ENCODE measurements at places on chromosomes 3 and 15.
A peak's percentile ranks its signal among the peaks of the same experiment; 100 is the strongest.

GRCh38 chr3:147816752-147817151 is 407.6 kb downstream of the ZIC1 start:
- DNase-seq = peak; percentile 9

DNA sequence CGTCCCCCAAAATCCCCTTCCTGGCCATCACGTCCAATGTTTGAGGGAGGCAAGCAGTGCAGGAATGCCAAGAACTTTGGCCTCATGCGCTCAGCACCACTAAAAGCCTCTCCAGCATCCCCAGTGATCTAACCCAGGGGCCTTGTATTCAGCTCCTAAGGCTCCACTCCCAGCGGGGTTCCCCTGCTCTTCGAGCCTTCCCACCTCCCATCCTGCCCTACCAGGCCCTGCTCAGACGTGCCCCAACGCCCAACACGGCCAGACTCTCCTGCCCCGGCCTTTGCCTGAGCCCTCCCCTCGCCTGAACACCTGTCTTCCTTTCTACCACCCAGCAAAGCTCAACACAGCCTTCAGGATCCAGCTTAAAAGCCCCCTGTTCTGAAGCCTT is 30.5 kb downstream of the PLXND1 start:
- DNase-seq = no peak

DNA sequence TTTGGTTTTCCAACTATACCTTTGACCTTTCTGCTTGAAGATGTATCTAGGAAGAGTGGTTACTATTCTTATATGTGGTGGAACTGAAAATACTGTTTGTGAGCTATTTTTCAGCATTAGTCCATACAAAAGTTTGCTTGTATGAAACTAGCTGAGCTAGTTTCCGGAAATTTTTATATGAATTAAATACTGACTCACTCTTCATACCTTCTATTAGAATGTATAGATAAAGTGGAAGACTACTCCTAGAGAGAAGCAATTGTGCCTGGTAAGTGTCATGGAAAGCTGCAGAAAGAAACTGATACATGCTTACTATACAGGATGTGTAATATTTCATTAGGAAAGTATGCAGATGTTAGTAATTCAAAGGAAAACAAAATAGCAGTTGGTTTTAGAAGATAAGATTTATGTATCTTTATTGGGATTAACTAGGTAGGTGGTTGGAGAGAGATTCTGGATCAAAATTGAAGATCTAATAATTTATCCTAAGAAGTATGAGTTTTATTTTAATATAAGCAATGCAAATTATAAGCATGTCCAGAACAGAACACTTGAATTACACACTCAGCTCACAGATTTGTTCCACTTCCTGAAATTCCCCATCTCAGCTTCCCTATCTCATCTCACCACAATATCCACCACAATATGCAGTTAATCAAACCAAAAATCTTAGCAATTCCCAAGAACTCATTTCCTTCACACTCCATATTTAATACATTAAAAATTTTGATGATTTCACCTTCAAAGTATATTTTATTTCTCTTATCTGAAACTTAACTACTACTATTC is 82.8 kb downstream of the BCHE start:
- no peak for DNase-seq

DNA sequence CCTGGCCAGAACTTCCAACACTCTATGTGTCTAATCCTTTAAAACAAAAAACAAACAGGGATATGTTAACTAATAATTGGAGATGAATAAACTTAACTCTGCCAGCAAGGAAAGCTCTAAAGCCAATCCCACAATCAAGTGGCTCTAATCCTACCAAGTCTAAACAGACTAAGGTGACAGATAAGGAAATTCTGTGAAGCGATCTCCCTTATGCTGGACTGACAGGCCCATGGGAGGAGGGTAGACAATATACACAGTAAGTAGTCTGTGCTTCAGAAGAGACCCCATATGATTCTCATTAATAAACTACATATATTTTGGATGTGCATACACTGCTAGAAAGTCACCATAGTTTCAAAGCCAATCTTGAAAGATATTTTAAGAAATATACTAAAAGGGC is 10.1 kb downstream of the VPS13C start:
- no peak for DNase-seq

DNA sequence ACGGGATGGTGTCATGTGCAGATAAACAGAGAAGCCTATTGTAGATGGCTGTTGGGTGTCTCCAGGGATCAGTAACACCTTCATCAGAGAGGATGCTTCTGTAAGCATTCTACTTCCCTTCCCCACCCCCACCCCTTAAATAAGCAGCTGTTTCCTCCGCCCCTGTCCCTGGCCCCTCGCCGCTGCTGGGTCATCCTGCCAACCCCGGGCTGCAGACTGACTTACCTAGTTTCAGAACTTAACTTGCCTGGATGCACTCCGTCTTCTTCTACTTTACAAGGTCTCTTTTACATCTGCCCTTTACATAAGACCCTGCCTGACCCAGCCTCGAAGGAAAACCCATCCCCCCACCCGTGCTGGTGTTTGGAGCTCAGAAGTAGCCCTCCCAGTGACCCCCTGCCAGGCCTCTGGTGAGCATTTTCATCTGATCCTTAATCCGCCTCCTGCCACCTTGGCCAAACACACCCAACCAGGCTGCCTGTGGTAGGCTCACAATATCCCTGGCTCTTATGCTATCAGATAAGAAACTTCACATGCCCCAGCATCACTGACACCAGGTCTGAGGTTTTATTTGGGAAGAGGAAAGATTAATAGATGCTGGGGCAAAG is 103.0 kb upstream of the HES1 start:
- no peak for DNase-seq

DNA sequence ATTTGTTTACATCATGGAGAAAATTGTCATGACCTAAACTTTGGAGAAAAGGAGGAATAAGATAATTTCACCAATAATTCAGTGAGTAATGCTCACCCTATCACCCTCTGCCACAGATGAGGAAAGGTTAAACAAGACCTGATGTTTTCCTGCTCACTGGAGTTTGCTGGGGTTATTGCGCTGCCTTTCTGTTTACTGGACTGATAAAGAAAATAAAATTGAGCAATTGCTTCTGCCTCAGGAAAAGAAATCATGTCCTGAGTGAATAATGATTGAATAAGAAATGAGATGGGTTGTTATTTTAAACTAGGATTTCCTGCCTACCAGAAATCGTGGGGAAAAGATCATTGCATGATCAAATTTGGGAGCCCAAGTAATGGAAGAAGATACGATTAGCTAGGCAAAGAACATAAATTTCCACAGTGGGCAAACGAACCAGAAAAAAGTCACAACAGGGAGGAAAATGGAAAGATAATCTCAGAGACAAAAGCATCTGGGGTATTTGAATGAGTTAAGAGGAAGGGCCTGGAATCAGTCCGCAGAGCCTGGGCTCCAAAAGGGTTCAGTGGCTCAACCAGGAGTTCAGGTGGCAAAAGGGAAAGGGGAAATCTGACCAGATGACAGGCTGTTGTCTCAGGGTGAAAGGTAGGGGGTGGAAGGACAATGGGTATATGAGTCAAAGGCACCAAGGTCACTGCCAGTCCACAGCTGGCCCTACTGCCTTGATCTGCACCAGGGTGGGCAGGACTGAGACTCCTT is 146.8 kb downstream of the FAM43A start:
- no peak for DNase-seq

DNA sequence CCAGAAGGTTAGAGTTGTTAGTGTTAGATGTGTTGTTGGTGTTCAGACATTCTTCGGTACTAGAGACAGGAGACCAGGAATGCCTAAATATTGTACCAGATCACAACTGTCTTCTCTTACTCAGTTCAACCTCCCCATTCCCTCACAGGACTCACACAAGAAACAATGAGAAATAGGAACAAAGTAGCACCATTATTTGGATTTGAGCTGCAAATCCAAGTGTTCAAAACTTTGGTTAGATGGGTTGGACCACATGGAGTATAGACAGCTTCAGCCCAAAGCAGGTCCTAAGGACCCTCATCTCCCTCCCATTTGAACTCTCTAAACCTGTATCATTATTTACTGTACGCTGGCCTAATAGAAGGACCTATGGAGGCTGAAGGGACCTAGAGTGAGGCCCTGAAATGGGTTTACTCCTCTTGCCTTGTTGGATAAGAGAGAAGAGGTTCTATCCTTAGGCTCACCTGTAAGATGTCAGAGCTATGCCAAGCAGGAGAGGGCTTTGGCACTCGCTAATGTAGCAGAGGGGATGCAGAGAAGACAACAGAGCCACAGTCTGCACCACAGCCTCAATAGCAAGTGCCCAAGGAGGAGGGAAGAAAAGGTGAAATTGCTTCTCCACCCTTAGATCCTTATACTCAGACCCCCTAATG is 70.9 kb downstream of the FNDC3B start:
- no peak for DNase-seq

DNA sequence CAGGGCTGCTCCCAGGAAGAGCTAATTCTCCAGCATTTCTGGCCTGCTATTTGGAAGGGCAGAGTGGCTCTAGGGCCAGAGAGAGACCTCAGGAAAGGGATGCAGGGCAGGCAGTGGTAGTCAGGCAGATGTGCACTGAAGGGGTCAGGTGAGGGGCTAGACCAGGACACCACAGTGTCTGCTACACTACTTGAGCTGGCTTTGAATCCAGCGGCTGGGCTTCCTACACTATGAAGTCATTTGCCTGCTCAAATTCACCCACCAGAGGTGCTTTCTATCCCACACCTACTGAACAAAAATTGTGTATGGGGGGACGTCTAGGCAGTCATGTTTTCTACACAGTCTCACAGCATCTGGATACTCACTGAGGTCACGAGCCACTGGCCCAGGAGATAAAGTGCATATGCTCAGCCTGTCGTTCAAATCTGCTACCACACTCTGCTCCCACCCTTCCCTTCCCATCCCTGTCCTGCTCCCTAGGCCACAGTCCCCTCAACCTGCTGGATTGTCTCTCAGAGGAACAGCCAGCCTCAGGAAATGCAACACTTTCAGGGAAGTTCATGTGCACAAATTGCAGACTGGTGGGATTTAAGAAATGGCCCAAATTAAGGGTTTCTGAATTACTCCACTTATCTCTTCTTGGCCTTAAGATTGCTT is 49.9 kb upstream of the SLC6A11 start:
- no peak for DNase-seq

DNA sequence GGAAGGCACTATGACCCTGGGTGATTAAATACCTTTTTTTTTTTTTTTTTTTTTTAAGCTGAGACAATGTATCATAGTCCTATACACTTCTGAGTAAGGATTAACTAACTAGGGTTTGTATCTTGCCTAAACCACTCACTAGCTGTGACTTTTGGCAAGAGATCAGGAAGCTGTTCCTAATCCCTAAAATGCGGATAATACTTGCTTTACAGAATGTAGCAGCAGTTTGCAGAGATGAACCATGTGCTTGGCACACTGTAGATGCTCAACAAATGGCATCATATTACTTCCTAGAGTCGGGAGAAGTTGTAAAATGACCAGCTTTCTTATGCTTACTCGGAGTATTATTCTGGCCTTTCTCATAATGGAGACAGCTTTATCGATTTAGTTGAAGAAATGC is 25.6 kb upstream of the PYGO1 start:
- no peak for DNase-seq

- DNase-seq = no peak
Measured at GRCh38 chr3:139710212-139710611, 32.4 kb upstream of the NMNAT3 start.

DNA sequence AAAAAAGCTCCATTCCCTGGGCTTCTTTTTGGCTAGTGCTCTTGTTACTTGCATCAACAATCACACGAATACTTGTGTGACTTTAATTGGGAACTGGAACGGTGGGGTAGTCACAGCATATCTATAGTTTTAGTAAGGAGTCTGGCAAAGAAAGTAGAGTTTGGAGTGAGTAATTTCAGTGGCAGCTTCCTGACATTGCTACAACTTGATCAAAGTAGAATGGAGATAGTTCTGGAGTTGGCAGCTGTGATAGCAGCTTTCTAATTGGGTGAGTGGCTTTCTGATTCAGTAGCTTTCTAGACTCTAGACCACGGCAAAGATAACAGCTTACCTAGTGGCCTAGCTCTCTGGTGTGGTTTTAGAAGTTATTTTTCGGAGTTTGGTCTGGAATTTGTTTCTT is 475.0 kb downstream of the TUSC7 start:
- peak; percentile 28 for DNase-seq

DNA sequence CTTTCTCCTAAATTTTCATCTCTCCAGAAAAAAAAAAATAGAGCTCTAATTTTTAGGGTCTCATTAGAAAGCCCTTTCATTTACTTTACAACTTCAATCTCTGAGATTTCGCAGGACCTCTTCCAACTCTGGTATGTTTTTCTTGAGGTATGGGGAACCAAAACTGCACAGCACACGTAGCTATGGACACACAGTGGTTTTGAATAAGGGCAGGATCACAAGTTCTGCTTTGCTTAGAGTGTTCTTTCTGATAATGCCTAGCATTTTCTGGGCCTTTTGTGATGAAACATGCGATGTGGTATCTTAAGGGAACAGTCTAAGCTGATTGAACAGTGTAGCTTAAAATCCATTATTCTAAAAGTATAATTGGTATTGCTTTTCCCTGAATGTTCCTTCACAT is 25.3 kb downstream of the ZNF592 start:
- no peak for DNase-seq

- DNase-seq = peak; percentile 54
Measured at GRCh38 chr3:38829404-38829803, 13.4 kb upstream of the SCN10A start.

- no peak for DNase-seq
Measured at GRCh38 chr15:48031466-48031865, 89.3 kb upstream of the SLC24A5 start.

- no peak for DNase-seq
Measured at GRCh38 chr15:85534031-85534430, 153.6 kb downstream of the AKAP13 start.

DNA sequence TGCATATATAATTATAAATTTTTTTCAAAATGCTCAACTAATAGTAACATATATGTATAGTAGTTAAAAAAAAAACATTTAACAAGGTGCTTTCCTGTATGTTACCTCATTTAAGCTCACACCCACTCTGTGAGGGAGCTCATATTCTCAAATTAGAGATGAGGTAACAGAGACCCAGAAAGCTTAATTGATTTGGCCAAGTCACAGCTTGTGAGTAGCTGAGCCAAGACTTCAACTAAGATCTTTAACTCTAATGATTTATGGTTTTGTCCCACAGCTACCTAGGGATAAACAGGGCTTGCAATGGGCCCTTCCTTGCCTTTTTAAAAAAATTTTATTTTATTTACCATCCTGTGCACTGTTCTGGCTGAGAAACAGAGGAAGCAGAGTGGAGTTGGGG is 230.0 kb upstream of the GOLIM4 start:
- no peak for DNase-seq

DNA sequence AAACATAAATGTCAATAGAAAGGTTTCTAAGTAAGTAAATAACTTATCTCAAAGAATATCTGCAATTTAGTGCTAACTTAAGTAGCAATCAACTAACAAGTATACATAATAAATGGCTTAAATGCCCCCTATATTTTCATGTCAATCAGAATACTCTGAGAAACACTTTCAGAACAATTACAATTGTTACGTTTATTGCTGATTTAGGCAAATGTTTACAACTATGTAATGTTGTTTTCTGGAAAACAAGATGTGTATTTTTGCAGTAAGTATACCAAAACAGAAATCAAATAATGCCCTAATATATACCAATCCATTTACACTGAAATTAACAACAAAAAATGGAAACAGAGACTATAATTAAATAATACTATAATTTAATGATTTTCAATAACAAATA is 13.2 kb downstream of the TUBGCP5 start:
- DNase-seq = no peak

GRCh38 chr15:91824256-91824655 is 29.3 kb upstream of the SLCO3A1 start:
- no peak for DNase-seq

GRCh38 chr3:10248984-10249748 is 907 bp downstream of the TATDN2 start:
- no peak for DNase-seq

GRCh38 chr15:41269887-41270286 is 38.8 kb downstream of the CHP1 start:
- DNase-seq = no peak

GRCh38 chr15:59838900-59839299 is 149.8 kb upstream of the BNIP2 start:
- DNase-seq = no peak
